ENCODE measurements at places on chromosomes 1 and 21.

DNA sequence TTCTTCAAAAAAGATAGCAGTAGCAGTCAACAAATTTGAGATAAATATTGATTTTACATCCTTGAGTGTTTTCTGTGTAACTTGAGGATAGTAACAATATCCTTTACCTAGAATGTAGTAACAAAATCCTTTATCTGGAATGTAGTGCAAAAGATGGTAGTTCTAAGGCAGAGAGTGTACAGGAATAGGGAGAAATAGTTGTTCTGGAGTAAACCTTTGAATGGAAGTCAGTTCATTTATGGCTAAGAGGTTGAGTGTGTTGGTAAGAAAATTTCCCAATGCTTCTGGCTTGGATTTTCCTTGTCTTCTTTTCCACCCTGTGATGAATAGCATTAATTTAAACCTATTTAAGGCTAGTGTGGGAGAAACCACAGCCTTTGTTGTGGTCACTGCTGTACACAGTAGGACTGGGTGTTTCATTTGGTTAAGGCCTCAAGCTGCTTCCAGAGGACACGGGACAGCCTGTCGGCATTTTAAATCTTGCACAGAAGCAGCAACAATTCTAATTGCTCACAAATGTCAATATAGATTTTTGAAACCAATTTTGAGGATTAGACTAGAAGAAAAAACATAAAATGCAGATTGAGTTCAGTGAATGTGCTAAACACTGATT lies 11.3 kb downstream of the NFIA start:
- DNase-seq = no peak

GRCh38 chr1:26597629-26598039 lies 68.1 kb downstream of the RPS6KA1 start:
- DNase-seq = no peak

DNA sequence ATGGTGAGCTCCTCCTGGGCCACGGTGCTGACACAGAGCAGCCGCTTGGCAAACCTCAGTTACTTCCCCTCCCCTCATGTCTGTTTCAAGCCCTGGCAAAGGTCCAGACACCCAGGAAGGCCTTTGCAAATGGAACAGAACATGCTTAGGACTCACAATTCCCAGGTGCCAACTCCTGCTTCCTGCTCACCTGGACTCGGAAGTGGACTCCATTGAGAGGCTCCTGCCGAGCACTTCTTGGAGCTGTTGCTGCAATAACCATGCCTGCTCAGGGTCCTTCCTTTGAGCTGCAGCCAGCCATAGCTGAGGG lies 10.7 kb downstream of the DCST2 start:
- DNase-seq = no peak

GRCh38 chr1:31569596-31570173 lies 6.6 kb upstream of the TINAGL1 start:
- DNase-seq = no peak

DNA sequence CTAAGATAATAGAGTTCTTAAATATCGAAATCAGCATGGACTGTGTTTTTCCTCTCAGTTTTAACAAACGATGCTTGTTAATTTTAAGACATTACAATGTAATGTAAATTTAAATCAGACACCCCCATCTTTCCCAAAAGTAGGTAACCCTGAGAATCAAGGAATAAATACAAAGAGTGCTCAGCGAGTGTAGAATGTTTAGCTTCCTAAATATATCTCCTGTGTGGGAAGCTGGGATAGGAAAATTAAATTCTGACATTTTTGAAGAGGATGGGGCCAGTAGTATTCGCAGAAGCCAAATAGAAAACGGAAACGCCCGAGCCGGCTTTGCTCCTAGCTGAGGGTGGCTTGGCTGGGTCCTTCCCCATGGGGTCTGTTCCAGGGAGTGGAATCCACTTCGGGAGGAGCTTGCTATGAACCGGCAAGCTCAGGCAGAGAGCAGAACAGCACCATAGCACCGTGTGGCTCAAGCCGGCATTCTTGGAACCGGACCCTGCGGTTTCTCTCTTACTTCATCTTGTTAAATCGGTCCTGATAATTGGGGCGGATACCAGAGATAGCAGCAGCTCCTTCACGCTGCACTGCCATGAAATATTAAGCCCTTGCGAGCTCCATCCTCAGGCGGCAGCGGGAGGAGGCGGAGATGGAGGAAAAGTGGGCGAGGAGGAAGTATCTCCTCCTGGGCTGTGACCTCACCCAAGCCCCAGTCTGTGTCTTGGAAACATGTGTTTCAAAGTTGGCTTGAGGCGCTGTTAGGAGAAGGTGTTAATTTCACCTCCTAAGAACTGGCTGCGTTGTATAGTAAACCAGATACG lies 24.9 kb downstream of the MAP3K7CL start:
- no peak for DNase-seq

DNA sequence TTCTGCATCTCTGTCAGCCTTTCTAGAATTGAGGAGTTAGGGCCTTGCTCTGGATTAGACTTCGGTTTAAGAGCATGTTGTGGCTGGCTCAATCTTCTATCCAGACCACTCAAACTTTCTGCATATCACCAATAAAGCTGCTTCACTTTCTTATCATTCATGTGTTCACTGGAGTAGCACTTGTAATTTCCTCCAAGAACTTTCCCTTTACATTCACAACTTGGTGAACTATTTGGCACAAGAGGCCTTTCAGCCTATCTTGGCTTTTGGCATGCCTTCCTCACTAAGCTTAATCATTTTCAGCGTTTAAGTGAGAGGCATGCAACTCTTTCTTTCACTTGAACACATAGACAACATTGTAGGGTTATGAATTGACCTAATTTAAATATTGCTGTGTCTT lies 3.6 kb upstream of the HORMAD1 start:
- DNase-seq = no peak

DNA sequence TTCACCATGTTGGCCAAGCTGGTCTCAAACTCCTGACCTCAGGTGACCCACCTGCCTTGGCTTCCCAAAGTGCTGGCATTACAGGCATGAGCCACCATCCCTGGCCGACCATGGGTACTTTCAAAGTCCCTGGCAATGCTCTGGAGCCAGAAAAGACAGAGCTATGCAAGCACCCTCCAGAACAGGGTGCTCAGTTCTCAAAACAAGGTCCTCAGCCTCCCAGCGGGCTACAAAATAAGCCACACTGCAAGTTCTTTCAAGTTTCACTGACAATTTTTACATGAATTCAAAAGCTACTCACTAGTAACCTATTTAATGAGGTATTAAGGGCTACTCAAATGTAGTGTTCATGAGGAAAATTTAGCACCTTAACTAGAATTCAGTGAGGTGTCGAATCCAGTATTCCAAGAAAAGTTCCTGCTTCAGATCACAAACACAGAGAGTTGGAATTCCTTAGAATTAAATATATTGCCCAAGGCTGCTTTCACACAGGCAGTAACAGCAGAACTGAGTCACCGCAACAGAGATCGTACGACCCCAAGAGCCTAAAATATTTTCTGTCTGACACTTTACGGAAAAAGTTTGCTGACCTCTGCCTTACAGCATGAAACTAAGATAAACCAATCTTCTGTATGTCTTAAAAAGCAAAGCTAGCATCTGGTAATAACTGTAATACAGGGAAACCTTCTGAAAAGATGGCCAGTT lies 60.7 kb downstream of the HSF2BP start:
- no peak for DNase-seq

DNA sequence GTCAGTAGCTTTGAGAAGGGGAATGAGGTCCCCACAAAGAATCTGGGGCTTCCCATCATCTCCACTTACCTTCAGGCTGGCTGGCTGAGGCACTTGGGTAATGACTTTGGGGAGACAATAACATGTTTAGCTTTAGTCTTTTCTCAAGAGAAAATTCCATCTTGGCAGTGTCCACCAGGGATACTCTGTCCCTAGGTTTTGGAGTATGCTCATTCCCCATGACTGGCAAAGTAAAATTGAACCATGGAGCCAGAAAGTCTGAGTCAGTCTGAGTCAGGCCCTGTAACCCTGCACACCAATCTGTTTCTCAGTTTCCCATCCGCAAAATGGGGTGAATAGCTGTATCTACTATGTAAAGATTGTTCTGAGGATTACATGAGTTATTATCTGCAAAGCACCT lies 28.2 kb downstream of the RUNX1 start:
- DNase-seq = no peak

GRCh38 chr1:169086603-169087455 lies 19.7 kb upstream of the ATP1B1 start:
- no peak for DNase-seq

GRCh38 chr1:234707641-234708040 lies 97.7 kb upstream of the IRF2BP2 start:
- DNase-seq = no peak

DNA sequence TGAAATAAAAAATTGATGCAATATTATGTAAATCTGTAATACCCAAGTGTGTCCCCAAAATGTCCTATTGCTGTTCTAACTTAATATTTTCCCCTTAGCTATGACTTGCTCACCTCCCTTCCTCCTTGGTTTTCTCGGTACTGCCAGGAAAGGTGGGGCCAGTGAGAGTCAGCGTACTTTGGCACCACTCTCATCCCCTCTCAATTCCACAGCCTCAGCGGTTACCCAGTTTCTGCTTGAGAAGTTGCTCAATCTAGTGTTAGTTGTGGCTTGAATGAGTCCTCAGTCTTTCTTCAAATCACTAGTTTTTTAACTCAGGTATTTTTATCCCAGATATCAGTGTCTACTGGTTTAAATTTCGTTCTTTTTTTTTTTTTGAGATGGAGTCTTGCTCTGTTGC lies 32.3 kb downstream of the BCAS2 start:
- DNase-seq = no peak

DNA sequence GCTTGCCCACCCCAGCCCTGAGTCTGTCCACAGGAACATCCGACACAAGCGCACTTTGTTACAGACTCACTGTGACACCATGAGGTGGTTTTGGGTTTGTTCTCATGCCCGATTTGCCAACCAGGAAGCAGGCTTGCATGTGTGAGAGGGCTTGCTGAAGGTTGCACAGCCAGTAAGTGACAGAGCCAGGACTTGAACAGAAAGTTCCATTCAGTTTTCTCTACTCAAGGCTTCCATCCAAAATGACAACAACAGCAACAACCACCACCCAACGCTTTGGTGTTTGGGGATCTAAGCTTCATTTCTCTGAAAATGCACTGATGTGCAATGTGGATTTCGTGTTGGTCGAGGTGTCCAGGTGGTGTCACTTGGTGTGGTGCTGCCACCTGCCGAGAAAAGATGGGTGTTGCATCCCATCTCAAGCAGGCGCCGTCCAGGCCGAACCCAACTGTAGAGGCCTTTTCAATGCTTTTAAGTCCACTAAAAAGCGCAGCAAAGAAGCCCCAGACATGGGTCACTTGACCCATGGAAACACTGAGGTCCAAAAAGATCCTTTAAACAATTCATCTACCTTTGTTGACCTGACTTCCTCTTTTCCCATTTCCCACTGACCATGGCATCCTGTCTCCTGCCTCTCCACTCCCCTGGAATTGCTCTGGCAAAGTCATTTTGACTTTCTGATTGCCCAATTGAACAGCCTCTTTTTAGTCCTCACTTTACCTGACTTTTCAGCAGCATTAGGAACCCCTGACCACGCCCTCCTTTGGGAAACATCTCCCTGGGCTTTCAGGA lies 12.2 kb downstream of the CITED4 start:
- DNase-seq = no peak

DNA sequence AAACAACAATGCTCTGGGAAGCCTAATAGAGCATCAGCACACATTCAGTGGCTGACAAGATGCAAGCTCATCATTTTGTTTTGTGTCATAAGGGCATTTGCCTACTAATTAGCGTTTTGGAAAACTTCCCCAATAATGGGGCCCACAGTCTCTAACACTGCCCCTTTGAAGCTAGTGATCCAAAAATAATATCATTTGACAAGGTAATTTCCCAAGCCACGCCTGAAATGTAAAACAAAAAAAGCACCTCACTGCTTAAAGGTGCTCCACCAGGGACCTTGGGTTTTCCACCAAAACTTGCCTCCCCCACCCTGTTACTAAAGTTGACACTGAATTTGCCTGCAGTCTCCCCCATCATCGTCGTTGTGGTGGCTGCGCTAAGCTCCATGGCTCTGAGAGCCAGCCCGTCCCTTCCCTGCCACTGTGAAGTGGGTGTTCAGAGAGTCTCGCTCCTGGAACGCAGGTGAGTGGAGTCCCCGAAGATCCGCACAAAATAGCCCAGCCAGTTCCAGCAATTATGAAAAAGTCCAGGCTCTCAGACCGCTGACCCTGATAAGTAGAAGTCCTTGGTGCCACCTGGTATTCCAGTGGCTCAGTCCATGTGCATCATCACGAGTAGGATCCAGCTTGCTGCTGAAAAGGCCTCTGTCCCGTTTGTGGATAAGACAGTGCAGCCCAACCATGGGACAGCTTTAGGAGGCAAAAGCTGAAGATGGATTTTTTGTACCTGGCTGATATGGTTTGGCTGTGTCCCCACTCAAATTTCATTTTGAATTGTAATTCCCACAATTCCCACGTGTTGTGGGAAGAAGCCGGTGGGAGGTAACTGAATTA lies 52.2 kb downstream of the RAB3GAP2 start:
- no peak for DNase-seq

DNA sequence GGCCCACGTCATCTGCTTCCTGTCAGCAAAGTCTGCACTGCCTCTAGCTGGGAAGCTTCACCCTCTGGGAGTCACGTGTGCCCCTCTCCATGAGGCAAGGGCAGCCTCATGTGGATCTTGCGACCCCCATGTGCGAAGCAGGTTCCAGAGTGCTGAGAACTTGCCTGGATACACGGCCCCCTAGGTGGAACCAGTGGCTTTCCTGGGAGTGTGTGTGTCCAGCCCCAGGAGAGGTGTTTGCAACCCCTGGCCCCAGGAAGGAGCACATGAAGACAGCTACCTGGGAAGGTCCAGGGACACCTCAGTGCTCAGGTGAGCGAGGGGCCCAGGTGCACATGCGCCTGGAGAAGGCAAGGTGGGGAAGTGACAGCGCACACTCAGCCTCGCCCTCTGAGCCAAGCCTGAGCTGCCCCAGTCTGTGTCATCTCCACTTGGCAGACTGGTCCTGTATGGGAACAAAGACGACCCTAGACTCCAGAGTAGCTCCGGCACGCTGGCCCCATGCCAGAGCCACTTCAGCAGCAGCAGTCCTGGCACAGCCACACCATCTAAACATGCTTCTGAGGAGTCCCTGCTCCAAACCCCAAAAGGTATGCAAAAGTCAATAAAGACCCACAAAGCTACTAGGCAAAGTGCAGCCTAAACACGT lies 8.9 kb downstream of the LSS start:
- no peak for DNase-seq

DNA sequence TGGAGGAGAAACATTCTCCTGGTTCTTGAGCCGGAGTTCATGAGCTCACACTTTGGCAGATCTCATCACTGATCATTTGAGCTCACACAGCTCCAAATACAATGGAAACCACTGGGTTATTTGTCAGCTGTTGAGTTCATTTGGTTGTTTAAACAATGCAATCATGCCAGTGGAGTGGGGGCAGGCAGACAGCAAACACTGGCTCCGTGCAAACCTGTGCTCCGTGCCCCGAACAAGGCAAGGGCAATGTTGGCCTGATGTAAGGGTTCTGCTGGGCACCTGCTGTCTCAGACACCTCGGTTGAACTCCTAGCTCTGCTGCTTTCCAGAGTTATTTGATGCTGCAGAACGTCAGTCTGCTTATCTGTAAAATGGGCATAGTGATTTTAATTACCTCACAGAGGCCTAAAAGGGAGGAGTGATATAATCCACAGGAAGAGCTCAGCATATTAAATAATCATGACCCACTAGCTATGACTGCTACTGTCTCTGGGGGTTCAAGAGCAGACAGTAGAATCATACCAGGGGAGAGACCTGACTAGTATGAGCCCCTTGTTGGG lies 20.0 kb upstream of the CLIC6 start:
- DNase-seq = no peak

- no peak for DNase-seq
Measured at GRCh38 chr1:85413169-85413568, 51.8 kb downstream of the DDAH1 start.

Data from NCI-H1417 treated with DMSO at 0.1 percent for 48 hours (cell line).